Osteocyte (in vitro differentiated cells): ENCODE measurements at places on chromosomes 6 and 20. TPM values are rescaled to one million over a fixed set of nuclear protein-coding genes. Genes with fewer than 3 reads are reported as not detected.

The FNDC11 gene
- total RNA-seq = 0.13 and 0.34 TPM in 2 replicates

The RNF182 gene
- 9.8 and 11.0 TPM in 2 replicates for total RNA-seq

GRCh38 chr6:81878479-81878878 lies 126.0 kb upstream of the TENT5A start:
- DNase-seq = no peak

DNA sequence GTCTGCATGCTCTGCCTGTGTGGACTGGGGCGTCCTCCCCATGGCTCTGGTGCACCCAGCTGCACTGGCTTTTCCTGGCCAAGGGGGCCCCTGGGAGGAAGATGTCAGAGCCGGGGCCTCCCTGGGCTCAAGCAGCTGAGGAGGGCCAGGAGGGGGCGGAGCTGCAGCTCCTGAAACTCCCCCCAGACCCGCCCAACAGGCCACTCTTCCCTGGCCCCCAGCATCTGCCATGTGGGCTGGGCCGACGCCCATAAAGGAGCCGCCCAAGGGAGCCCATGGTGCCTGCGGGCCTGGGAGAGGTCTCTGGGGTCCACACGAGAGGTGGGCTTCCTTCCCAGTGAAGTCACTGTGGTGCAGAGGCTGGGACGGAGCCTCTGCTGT lies 4.0 kb downstream of the RBBP8NL start:
- no peak for DNase-seq

The LGSN gene
- 0.29 TPM in 1 of 2 replicates, not detected in the other for total RNA-seq

DNA sequence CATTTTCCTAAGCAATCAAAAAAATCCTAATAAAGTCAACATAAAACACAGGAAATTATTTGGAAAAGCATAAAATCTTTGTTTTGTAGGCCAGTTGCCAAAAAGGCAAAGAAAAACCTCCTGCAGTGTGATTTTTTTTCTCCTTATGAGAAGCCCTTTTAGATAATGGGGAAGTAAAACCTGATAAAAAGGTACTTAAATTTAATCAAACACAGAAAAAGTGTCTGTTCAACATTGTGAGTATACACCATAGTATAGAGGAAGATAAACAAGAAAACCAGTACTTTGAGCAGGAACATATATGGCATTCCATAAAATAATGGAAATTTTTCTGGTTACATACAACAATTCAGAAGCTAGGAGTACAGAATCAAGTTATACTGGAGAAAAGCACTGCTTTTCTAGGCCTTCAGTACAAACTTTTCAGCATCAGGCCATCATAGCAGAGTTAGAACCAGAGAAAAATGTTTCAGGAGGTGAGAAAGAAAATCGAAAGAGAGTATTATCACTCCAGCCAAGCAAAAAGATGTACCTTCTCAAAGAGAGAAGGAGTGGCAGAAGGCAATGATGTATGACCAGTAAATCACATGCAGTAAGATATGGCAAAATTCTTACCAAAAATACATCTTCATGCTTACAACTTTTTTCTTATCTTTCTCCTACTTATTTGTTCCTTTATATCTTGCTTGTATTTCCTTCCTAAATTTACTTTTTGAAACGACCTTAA lies 494.9 kb downstream of the KIF16B start:
- DNase-seq = no peak

GRCh38 chr6:74320074-74320473 lies 624.1 kb downstream of the CD109 start:
- no peak for DNase-seq

DNA sequence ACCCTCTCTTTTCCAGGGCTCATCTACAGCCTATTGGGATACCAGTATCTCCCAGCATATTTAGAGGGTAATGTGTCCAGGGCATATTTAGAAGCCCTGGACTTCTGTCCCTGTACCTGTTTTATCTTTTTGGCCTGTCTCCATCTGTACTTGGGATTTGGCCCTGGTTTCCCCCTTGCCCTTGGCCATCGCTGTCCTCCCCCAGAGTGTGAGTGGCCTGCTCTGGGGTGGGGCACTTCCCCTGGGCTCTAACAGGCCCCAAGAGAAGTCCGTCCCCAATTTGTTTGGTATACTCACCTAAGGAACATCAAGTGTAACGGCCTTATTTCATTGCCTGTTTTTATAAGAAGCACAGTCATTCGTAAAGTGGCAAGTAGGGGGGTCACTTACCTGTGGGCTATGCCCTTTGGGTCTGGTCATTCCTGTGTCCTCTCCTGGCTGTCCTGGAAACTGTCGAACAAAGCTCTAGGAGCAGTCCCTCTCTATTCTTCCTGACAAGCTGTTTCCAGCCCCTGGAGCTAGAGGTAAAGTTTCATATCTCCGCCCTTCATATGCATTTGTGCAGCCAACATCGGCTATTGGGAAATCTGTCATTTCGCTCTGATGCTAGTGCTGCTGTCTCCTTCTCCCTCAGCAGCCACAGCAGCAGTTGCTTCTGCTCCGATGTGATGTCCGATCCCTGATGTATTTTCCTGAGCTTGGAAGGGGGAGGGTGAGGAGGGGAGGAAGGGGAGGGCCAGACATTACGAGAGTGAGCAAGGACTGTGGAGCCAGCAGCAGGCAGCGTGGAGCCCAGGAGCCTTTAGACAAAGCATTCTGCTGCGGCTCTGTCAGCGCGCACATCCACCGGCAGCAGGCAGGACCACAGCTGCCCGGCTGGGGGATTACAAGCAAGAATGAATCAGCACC lies 83.4 kb downstream of the TCP11 start:
- no peak for DNase-seq

- DNase-seq = peak; percentile 87
Observed at GRCh38 chr6:12012038-12012557, at the start of gene HIVEP1. TSS of gene HIVEP1 (plus strand) at chr6:12012312. CDS start at chr6:12015629, 3,317 bp downstream.

DNA sequence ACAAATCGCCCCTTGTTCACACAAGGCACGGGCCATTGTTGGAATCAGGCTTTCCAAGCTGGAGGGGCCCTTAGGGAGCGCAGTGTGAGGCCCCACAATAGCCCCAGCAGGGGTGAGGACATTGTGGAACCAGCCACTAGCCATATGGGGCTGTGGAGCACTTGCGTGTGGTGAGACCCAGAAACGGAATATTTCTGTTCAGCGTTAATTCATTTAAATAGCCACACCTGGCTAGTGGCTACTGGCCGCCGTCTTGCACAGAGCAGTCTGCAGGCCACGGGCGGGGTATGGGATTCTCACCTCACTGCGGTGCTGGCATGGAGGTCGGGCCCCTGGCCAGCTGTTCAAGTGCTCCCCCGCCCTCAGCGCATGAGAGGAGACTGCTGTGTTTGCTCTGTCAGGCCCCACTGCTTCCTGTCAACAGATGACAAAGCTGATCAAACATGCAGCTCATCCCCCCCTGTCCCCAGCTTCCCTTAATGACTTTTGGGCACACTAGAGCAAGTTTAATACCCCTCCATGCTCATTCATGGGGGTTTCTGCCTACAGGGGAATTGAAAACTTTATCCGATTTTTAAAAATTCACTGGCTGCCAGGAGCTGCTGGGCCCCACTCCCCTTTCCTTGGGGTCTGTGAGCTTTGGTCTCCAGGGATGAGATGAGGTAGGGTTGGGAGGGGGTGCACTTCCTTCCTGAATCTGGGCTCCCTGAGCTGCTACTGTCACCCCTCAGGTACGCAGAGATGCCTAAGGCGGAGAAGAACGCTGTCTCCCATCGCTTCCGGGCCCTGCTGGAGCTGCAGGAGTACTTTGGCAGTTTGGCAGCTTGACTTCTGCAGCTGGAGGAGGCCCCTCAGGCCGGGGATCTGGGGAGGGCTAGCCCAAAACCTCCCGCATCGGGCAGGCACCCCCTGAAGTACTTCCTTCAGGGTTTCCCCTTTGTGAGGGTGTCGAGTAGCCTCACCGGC lies 13.6 kb downstream of the ITPA start:
- no peak for DNase-seq

- DNase-seq = no peak
Observed at GRCh38 chr20:6029538-6029937, 24.3 kb downstream of the LRRN4 start.

GRCh38 chr20:13841206-13841605 lies 56.4 kb downstream of the NDUFAF5 start:
- DNase-seq = no peak

The CCN6 gene
- not detected in 2 replicates for total RNA-seq

The GLYATL3 gene
- total RNA-seq = not detected in 2 replicates

DNA sequence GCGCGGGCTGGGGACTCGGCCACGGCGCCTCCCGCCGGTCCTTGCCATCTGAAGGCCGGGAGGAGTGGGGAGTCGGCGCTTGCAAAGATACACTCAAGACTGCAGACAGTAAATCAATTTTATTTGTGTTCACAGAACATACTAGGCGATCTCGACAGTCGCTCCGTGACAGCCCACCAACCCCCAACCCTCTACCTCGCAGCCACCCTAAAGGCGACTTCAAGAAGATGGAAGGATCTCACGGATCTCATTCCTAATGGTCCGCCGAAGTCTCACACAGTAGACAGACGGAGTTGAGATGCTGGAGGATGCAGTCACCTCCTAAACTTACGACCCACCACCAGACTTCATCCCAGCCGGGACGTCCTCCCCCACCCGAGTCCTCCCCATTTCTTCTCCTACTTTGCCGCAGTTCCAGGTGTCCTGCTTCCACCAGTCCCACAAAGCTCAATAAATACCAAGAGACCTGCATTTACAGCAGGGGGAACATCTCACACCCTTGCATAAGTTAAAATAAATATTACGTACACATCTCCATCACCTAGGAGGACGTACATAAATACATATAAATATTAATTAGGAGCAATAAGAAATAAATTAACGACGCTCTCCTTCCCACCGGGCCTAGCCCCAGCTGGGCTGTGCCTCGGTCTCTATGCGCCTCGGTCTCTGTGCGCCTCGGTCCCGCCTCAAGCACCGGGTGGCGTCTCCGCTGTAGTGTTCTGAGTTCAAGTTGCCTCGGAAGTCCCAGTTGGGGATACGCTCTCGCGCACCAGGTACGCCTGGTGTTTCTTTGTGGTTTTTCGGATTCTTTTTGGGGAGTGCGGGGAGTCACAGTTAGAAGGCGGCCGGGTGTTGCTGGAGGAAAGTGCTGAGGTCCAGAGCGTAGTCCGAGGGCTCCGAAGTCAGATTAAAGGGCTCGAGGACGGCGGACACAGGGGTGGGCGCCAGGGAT lies 889 bp upstream of the FLOT1 start:
- DNase-seq = no peak

DNA sequence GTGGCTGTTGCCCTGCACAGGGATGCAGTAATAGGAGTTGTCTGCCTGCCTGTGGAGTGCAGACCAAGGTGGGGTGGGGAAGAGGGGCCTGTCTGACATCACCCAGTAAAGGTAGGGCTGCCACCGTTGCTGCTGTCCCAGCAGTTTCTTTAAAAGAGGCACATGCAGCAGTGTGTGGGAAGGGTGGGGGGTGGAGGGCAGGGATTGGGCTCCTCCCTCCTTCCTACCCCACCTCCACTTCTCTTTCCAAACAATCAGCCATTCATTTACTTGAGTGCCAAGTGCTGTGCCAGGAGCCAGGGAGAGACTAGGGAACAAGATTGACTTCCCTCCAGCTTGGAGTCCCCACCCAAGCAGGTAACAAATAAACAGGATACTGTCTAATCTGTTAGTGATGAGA lies 66.8 kb upstream of the MYL9 start:
- no peak for DNase-seq

- no peak for DNase-seq
Observed at GRCh38 chr6:36130667-36131510, 576 bp downstream of the MAPK13 start.

- DNase-seq = no peak
Observed at GRCh38 chr6:34239500-34239825, 2.8 kb downstream of the HMGA1 start.

DNA sequence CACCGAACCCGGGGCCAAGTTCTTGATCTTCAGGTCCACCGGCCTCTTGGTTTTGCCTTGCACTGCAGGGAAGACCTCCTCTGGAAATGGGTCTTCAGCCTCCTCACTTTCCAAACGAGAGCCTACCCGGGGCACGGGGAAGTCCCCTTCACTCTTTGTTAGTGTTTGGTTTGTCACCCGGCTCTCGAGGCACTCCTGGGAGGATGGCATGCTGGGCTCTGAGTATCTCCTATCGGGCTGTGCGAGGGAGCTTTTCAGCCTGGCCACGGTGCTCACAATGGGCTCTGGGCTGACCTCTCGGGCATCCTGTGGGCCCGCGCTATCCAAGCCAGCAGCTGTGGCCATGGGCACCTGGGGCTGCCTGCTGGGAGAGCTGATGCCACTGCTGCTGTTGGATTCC lies 8.1 kb downstream of the TAGAP start:
- no peak for DNase-seq

The BTN1A1 gene
- total RNA-seq = not detected in 2 replicates

The NFKBIE gene
- total RNA-seq = 11.1 and 13.1 TPM in 2 replicates

DNA sequence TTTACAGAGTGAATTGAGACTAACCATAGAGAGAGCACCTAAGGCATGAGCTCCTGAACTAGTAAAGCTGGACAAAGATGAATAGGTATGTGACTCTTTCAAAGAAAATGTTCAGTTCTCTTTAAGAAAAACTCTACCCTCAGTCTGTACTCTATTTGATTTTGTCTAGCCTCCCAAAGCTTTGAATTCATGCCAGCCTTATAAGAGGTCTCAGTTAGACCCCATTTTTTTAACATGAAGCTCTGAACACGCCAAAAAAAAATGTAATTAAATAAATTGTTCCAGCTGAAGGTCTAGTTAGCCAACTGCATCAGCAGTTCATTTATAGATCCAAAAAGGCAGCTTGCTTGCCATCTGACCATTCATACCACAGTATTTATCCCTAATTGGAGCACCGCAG lies 71.6 kb downstream of the COL9A1 start:
- no peak for DNase-seq

The ELOVL4 gene
- total RNA-seq = 4.8 and 6.0 TPM in 2 replicates

GRCh38 chr6:34718976-34719375 lies 22.4 kb upstream of the ILRUN start:
- DNase-seq = no peak

The FAM83C gene
- not detected in 2 replicates for total RNA-seq

The DNAH8 gene
- total RNA-seq = 0.21 and 0.24 TPM in 2 replicates

DNA sequence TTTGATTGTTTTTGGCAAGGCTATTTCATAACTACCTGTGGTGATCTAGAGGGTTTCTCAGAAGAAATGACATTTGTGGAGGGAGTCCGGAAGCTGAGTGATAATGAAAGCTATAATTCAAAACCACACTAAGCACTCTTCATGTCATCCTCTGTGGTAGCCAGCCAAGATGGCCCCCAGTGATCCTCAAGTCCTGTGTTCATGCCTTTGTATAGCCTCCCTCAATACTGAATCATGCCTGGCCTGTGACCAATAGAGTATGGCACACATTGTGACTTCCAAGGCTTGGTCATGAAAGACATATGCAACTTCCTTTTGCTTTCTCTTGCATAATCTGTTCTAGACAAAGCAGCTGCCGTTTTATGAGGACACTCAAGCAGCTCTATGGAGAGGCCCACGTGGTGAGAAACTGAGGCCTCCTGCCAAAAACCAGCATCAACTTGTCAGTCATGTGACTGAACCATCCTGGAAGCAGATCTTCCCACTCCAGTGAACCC lies 12.8 kb upstream of the DNAAF9 start:
- no peak for DNase-seq

GRCh38 chr6:31128093-31128676 lies 7.9 kb upstream of the CDSN start:
- no peak for DNase-seq

DNA sequence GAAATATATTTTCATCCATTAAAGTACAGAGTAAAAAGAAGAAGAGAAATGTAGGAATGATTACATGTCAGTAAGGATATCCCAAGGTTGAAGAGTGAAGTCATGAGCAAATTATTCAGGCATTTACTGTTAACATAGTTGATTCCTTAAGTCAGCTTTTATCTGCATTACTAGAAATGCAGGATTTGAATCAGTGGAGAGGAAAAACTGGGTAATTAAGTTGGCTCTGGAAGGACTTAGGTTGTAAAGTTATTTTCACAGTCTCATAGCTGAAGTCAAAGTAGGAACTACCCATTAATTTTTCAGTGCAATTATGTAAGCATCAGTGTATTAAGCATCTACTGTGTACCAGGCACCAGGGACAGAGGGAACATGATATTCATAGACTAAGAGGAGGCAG lies 7.8 kb downstream of the NAA20 start:
- DNase-seq = no peak

- no peak for DNase-seq
Observed at GRCh38 chr6:52953911-52954839, 40.9 kb downstream of the GSTA4 start.
